ENCODE measurements at places on chromosomes 13 and 19.

DNA sequence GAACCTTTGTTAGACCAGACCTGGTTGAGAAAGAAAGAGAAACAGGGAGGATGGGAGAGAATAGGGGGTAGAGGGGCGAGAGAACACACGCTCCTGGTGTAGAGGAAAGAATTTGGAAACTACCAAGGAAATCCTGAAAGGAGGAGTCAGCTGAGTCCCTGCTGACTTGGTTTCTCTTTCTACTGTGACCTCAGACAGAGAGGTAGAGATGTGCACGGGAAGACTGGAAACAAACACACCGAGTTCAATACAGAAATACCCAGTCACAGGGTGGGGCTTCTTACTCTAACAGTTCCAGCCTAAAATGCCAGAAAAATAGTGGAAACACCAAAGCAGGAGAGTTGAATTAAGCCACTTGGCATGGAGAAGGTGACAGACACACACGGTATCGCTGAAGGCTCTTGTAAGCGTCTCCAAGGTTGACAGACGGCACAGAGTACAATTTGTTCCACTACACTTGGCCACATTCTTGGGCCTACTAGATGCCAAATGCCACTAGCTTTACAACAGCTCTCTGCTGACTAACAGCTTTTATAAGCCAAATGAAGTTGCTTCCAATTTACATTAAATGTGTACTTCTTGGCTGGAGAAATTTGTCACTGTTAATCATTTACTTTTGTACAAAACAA lies 28.1 kb downstream of the LATS2 start:
- DNase-seq: no peak

GRCh38 chr19:4711211-4711610 lies 12.4 kb downstream of the DPP9 start:
- DNase-seq: no peak

DNA sequence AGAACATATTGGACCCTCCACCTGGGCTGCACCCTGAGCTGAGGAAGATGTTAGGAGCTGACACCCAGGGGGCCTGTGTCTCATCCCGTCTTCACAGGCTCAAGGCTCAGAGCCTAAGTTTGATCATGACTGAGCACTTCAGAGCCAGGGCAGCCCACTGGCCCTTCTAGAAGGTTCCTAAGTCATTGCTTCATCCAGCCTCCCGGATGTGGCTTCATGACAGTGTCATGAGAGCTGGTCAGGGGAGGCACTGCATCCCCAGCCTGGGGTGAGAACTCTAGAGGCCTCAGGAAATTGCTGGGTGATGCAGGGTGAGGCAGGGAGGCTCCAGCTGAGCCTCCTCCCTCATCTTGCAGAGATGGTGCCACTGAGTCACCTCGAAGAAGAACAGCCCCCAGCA lies 24.9 kb upstream of the PIK3R2 start:
- no peak for DNase-seq

DNA sequence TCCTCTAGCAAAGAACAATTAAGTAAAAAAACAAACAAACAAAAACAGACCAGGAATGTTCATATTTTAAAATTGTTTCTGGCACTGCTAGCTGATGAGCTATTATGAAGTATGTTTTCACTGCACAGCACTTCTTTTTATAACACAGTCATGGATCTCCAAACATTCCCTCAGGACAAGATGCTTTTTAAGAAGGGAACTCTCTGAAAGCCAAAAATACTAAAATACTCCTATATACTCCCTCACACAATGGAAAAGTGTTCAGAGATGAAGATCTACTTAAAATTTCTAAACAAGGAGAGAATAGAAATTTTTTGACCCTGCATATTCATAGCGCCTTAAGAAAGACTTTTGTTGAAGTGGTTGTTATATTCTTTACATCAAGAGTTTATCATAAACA lies 926.8 kb downstream of the DIAPH3 start:
- DNase-seq: no peak
